ENCODE measurements at places on chromosomes 7 and 10. TPM values are rescaled to one million over a fixed set of nuclear protein-coding genes. Genes with fewer than 3 reads are reported as not detected.
A peak's percentile ranks its signal among the peaks of the same experiment; 100 is the strongest.

SMNDC1 gene
- 37.2 TPM for total RNA-seq

GRCh38 chr7:1710936-1711335 lies 40.9 kb downstream of the ELFN1 start:
- DNase-seq = no peak

GRCh38 chr7:24908166-24908565 lies 71.8 kb downstream of the OSBPL3 start:
- DNase-seq = no peak

- no peak for DNase-seq
These were observed 2.5 kb upstream of the LAMB4 start for GRCh38 chr7:108132551-108133265.

- DNase-seq = no peak
These were observed 95.4 kb downstream of the TCF7L2 start for GRCh38 chr10:113045147-113046055.

DNA sequence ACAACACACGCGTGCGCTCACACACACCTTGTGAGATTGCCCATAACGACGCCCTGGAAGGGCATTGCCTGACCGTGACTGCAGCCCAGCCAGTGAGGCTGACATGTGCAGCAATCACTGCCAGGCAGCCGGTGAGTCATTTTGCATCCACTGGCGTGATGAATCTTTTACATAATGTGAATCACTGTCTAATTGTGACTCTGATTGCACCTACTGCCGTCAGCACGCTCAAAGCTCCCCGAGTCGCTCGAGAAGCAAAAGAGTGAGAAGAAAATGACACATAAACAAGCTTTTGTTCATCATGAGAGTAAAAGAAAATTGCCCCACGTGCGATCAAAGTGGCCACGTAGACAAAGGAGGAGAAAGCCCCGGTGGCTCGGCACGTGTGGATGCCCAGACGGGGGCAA lies 117.4 kb upstream of the PFKP start:
- DNase-seq = peak; percentile 43

DNA sequence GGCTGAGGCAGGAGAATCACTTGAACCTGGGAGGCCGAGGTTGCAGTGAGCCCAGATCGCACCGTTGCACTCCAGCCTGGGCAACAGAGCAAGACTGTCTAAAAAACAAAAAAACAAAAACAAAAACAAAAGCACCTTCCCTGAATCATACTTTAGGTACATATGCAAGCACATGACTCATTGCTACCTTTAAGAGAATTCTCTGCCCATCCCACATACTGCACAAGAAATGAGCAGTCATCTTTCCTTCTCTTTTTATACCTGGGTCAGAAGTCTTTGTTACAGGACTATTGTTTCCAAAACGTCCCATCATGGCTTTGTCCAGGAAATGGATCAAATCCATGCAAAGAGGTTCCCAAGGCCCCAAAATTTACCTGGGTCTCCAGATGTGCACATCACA lies 21.5 kb upstream of the AKR1B10 start:
- DNase-seq = no peak

GPR26 gene
- total RNA-seq = 0.03 TPM

GRCh38 chr7:107224374-107225223 lies 55.8 kb downstream of the HBP1 start:
- no peak for DNase-seq

DNA sequence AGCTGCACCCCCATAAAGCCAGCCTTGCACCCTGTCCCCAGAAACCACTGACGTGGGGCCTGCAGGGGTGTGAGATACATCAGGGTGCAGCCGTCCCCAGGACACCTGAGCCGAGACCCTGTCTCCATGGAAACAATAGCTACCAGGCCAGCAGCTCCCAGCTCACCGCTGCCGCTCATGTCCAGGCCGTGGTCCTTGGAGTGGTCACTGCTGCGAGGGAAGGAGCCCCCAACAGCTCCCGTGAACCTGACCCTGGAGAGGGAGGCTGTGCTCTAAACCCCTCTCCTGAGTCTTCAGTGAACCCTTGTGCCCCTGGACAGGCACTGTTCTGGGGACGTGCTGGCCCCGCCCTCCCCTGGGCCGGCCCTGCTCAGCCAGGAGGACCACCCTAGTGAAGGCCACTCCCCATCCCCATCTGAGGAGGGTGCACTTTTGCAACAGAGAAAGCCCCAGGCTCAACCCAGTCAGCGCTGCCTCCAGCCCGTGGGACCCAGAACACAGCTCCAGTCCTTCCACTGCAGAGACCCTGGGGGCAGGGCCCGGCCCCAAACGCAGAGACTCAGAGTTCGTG lies 19.6 kb upstream of the INPP5A start:
- no peak for DNase-seq

DNA sequence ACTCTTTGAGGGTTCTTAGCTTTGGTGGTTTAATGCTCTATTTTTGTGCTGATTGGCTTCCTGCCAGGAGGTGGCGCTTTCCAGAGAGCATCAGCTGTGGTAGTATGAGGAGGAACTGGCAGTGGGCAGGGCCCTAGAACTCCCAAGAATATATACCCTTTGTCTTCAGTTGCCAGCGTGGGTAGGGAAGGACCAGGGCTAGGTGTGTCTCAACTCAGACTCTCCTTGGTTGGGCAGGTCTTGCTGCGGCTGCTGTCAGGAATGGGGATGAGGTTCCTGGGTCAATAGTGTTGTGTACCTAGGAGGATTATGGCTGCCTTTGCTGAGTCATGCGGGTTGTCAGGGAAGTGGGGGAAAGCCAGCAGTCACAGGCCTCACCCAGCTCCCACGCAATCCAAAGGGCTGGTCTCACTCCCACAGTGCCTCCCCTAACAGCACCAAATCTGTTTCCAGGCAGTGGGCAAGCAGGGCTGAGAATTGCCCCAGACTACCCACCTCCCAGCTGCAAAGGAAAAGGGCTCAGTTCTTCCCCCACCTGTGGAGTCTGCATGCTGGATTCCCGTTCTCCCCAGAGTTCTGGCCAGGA lies 191.5 kb downstream of the PHTF2 start:
- DNase-seq = no peak

GRCh38 chr10:21995557-21995956 lies 8.0 kb downstream of the DNAJC1 start:
- no peak for DNase-seq

GRCh38 chr10:88728107-88728763 lies 22.2 kb downstream of the LIPK start:
- no peak for DNase-seq

DNA sequence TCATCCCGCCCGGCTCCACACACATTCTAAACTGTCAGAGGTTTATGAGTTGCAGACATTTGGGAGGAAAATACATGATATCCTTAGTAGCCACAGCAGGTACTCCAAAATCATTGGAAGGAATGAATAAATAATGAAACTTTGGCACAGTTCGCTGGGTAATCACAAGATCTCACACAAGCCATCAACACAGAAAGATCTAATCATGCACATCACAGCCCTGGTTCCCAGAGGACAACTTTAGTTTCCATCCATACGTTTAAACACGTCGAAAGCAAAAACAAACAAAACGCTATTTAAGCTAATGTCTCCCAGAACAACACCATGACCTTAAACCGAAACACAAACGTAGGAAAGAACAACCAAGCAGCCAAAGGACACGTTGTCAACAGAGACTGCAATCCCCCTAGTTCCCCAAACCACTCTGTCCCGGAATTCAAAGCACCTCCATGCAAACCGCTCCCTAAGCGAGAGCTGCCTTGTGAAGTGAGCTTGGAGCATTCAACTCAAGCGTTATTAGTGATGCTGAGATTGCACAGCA lies 12.3 kb downstream of the SVIL start:
- DNase-seq = no peak

GRCh38 chr10:72173619-72174296 lies 42.1 kb upstream of the ANAPC16 start:
- DNase-seq = peak; percentile 86

GRCh38 chr10:126081841-126082466 lies 185.6 kb downstream of the FANK1 start:
- no peak for DNase-seq

DNA sequence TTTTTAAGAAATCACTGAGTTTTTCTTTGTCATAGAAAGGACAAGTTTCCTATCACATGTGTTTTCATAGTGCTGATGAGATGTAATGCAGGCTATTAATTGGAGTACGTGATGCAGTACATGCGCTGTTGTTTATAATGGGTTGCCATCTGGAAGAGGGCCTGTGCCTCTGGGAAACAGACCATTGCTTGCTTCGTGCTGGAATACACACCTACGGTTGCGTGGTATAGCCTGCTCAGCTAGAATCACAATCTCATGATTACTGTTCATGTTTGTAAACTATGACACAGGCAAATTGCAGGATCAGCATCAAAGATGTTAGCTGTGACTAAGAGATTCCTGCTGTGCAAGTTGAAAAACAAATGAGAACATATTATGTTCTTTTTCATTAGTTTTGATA lies 107.2 kb upstream of the STEAP1B start:
- no peak for DNase-seq

- DNase-seq = no peak
These were observed 68.6 kb downstream of the CELF2 start for GRCh38 chr10:11086177-11086840.

DNA sequence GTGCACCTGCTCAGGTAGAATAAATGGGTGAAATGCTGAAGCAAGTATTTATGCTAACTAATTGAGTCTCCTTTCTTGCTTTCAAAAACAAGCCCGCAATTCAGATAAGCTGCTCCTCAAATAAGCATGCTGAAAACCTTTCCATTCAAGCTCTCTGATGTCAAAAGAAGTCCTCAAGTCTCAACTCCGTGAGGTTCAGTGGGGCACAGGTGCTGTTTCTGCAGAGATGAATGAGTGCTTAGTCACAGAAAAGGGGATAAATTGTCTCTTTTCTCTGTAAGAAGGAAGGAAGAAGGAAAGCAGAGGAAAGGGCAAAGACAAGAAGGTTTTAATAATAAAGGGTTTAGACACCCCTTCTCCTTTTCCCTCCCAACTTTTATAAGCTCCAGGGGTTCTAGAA lies 229.8 kb upstream of the NPY start:
- no peak for DNase-seq

TMEM130 gene
- total RNA-seq = not detected

- no peak for DNase-seq
These were observed 291.8 kb upstream of the LYZL1 start for GRCh38 chr10:28996947-28997551.

ZNF316 gene
- 28.9 TPM for total RNA-seq

ELOVL3 gene
- not detected for total RNA-seq

GRCh38 chr7:17020250-17020649 lies 138.5 kb upstream of the AGR3 start:
- no peak for DNase-seq

GRCh38 chr10:59382831-59383295 lies 20.5 kb upstream of the FAM13C start:
- no peak for DNase-seq

- no peak for DNase-seq
These were observed 115.9 kb downstream of the MALRD1 start for GRCh38 chr10:19164461-19164860.

GSTO2 gene
- total RNA-seq = 0.48 TPM

DNA sequence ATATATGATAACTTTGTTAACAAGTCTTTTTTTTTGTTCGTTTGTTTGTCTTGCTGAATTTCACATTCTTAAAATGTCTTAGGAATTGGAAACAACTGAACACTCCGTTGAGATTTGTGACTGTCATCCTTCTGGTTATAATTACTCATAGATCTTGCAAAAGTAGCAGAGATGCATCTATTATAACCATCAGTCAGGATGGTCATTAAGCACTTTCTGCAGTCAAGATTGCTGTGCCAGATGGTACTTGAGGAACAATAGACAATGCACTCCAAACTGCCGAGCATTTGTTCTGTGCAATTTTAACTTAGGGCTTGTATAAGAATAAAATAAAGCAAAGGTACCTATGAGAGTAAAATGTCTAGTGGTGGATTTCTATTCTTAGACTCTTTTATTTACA lies 710.1 kb upstream of the KCND2 start:
- DNase-seq = no peak

DNA sequence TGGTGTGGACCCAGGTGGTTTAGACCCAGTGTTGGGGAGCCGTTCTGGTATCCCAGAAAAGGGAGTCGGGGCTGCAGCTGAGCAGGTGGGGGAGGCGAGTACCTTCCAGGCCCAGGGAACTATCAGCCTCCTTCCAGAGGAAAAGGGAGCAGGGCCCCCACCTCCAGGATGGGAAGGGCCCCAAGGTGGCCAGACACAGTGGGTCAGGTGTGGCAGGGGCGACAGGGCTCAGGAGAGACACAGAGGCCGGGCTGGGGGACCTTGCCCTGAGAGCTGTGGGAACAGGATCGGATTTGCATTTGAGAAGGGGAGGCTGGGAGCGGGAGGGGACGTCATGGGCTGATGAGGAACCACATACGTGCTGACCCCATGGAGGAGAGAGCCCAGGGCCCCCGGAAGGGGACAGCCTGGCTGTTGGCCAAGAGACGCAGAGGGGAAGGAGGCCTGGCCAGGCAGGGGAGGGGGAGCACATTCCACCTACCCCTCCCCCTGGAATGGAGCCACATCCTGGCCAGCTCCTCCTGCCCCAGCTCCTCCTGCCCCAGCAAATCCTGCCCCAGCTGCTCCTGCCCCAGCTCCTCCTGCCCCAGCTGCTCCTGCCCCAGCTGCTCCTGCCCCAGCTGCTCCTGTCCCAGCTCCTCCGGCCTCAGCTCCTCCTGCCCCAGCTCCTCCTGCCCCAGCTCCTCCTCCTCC lies 9.7 kb upstream of the TTYH3 start:
- no peak for DNase-seq

BET1 gene
- total RNA-seq = 12.5 TPM

- no peak for DNase-seq
These were observed 59.3 kb downstream of the CYP2C9 start for GRCh38 chr10:94997741-94998174.

- DNase-seq = no peak
These were observed 72.3 kb upstream of the LEP start for GRCh38 chr7:128168667-128169210.

- DNase-seq = no peak
These were observed 105.5 kb upstream of the FAM204A start for GRCh38 chr10:118447478-118448270.

GRCh38 chr7:5210751-5211338 lies 20.8 kb downstream of the WIPI2 start:
- DNase-seq = no peak

DNA sequence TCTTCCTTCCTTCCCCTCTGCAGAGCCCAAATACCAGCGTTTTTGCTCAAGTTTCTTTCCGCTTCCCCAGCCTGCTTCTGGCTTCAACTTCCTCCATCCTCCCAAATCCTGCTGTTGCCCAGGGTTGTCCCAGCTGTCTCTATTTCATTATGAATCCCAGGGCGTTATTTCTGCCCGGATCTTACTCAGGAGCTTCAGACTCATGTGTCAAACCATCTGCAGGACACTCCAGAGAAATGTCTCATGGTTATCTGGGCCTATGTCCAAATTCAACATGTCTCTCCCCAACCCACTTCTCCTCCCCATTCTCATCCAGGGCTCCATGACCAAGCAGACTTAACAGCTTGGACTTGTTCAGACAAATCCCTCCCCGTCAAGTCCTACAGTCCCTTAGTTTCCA lies 15.6 kb downstream of the ARHGAP22 start:
- DNase-seq = no peak

GRCh38 chr10:114713525-114714090 lies 55.5 kb upstream of the ABLIM1 start:
- DNase-seq = no peak

GRCh38 chr10:227014-227413 lies 91.8 kb downstream of the ZMYND11 start:
- no peak for DNase-seq
